Mucosa of gallbladder (tissue), 1 donor: ENCODE measurements at places on chromosomes 7 and 10. TPM values are rescaled to one million over a fixed set of nuclear protein-coding genes. Genes with fewer than 3 reads are reported as not detected.

DNA sequence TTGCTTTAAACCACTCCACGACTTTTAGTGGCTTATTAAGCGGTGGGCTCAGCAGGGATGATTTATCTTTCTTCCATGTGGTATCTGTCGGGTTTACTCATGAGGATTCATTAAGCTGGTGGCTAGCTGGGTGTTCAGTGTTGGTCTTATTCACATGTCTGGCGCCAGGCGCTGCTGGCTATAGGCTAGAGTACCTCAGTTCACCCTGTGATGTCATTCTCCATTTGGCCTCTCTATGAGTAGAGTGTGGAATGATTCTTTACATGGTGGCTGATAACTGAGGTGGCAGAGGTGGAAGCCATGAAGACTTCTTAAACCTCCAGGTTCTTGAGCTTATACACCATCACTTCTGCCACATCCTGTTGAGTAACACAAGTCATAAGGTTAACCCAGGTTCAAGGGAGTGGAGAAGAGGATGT lies 115.4 kb downstream of the MLLT10 start:
- DNase-seq = no peak

ICA1 gene
- 26.4 TPM for total RNA-seq

ELAPOR2 gene
- total RNA-seq = 10.9 TPM

- DNase-seq = no peak
Observed at GRCh38 chr10:124477614-124478363, 16.2 kb downstream of the LHPP start.

GRCh38 chr7:143005632-143006260 lies 21.2 kb downstream of the OR9A2 start:
- no peak for DNase-seq

GRCh38 chr10:86371691-86372090 lies 5.1 kb upstream of the GRID1 start:
- no peak for DNase-seq

- no peak for DNase-seq
Observed at GRCh38 chr7:127252377-127252713, 396 bp downstream of the GRM8 start.

- no peak for DNase-seq
Observed at GRCh38 chr10:16581202-16581601, 59.5 kb upstream of the C1QL3 start.

- no peak for DNase-seq
Observed at GRCh38 chr7:148722340-148723165, 23.9 kb downstream of the CUL1 start.

- no peak for DNase-seq
Observed at GRCh38 chr7:18680576-18680975, 185.0 kb downstream of the HDAC9 start.

DNA sequence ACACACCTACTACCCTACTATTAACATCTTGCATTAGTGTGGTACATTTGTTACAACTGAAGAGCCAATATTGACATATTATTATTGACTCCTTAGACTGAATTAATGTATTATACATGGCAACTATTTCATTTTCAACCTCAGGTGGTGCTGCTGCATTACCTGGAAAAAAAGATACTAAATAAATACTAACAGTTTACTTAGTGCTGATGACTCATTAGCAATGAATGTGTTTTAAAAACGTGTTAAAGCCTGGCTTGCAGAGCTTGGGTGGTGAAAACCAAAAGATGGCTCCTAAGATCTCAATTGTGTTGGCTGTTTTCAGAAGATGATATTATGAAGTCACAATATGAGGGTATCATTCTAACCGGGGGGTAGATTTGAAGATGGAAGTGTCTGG lies 34.8 kb downstream of the CFAP43 start:
- no peak for DNase-seq

DNA sequence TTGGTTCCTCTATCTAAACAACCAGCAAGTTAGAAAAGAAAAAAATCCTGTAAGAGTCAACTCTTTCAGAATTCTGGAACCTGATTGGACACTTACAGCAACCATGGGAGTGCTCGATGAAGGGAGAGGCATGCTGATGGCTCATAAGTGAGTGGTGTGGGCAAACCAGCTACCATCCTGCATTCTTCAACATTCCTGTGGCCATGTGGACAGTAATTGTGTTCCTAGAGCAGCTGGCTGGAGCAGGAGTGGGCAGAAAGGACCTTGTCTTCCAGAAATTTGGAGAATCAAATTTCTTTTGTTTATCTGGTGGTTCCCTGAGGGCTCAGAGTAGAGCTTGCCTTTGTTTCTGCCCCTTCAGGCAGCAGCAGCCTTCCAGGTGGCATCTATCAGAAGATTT lies 22.5 kb upstream of the MYL7 start:
- DNase-seq = no peak

DNA sequence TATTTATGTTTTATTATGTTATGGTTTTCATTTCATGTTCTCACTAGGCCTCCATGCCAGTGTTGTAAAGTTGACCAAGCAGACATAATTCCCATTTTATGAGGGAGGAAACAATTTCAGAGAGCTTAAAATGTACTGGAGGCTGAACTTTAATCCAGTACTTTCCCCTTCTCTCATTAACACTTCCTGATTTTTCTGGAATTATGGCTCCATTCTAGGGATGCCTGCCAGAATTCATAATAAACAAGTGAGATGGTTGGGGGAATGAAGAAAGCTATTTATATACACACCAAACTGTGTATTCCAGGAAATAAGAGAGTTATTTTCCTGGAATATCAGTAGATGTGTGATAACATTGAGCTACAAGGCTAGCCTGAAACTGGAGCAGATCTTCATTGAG lies 6.9 kb downstream of the TMEM236 start:
- no peak for DNase-seq

- no peak for DNase-seq
Observed at GRCh38 chr7:129466796-129467195, 32.6 kb downstream of the STRIP2 start.

GRCh38 chr7:103009466-103010185 lies 65.0 kb downstream of the FBXL13 start:
- DNase-seq = no peak

DNA sequence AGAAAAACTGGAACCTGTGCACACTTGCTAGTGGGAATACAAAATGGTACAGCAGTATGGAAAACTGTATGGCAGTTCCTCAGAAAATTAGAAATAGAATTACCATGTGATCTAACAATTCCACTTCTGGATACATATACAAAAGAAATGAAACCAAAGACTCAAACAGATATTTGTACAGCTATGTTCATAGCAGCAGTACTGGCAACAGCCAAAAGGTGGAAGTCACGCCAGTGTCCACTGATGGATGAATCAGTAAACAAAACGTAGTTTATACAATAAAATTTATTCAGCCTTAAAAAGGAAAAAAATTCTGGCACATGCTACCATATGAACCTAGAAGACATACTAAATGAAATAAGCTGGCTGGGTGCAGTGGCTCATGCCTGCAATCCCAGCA lies 23.0 kb downstream of the IDE start:
- no peak for DNase-seq

GRCh38 chr7:140435252-140435895 lies 31.5 kb downstream of the RAB19 start:
- no peak for DNase-seq

GRCh38 chr7:151057506-151057988 lies at the start of gene CDK5:
CDK5 (minus strand) TSS chr7:151057897; CDS start chr7:151057848, 49 bp downstream.
- no peak for DNase-seq

DNA sequence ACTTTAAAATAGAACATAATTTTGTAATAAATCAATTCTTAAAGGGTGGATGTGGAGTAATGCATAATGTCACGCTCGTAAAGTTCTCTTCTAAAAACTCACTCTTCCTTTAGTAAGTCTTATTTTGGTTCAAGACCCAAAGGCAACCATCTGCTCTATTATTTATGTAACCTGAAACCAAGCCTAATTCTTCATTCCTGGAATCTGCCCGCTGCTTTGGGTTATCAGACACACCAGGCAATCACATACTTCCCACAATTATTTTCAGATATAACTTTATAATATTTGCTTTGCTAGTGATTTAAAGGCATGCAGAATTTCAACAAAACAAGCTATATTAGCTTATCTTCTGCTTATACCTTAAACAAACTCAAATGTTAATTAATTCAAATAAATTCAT lies 39.0 kb downstream of the RAB11FIP2 start:
- no peak for DNase-seq

- DNase-seq = no peak
Observed at GRCh38 chr10:62306663-62307062, 38.0 kb upstream of the RTKN2 start.

MBL2 gene
- total RNA-seq = 0.12 TPM

GRCh38 chr7:70655694-70656093 lies 476.2 kb upstream of the GALNT17 start:
- DNase-seq = no peak

DNA sequence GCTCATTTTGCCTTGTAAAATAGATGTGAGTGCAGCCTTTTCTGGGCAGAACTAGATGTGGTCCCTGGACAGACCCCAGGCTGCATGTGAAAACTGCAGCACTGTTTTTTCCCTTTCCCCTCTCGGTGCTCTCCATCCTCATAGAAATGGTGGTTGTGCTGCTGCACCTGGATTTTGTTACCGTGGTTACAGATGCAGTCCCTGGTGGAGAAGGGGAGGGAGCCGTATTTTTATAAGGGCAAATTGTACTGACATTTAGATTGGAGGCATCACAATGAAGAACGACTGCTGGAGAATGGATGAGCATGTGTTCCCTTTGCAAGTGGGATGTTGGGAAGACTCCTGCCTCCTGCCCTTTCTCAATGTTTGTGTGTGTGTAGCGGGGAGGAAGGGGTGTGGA lies 469.9 kb downstream of the CCSER2 start:
- no peak for DNase-seq

- peak; percentile 88 for DNase-seq
Observed at GRCh38 chr10:102583435-102584417, 60.6 kb upstream of the TRIM8 start.

DCLRE1A gene
- 7.7 TPM for total RNA-seq

ZNF775 gene
- 9.4 TPM for total RNA-seq

CTAGE4 gene
- 7.5 TPM for total RNA-seq

GRCh38 chr7:53603461-53603860 lies 568.0 kb downstream of the POM121L12 start:
- DNase-seq = no peak

GRCh38 chr10:91050371-91051034 lies 129.6 kb upstream of the ANKRD1 start:
- no peak for DNase-seq

MYPN gene
- not detected for total RNA-seq

DNA sequence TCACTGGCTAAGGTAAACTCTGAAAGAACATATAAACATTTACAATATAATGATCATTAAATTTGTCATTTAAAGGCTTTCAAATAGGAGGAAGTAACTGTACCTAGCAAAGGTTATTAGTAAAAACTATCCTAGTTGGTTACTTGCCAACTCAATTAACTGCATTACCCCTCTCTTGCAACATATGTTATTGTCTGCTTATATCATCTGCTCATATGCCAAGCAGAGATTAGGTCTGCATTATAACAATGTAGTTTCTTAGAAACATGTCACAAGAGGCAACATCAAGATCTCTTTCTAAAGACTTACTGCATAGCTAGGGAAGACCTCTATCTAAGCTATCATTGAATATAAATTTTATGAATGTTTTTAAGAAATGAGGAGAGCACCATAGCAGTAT lies 132.5 kb downstream of the RELN start:
- DNase-seq = no peak

AKR1D1 gene
- 0.37 TPM for total RNA-seq

GRCh38 chr7:2701832-2702593 lies 14.0 kb downstream of the AMZ1 start:
- no peak for DNase-seq

DNA sequence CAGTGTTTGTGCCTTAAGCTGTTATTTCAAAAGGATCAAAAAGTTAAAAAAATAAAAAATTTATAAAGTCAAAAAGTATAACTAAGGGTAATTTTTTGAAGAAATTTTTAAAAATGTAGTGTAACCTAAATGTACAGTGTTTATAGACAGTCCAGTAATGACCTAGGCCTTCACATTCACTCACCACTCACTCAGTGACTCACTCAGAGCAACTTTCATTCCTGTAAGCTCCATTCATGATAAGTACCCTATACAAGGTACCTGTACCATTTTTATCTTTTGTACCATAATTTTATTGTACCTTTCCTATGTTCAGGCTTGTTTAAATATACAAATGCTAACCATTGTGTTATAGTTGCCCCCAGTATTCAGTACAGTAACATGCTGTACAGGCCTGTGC lies 21.5 kb downstream of the DNAJC9 start:
- DNase-seq = no peak

WDFY4 gene
- 8.7 TPM for total RNA-seq

GRCh38 chr10:4141471-4141870 lies 356.5 kb upstream of the KLF6 start:
- DNase-seq = no peak

GRCh38 chr7:29255906-29256692 lies 61.5 kb downstream of the CHN2 start:
- no peak for DNase-seq

DNA sequence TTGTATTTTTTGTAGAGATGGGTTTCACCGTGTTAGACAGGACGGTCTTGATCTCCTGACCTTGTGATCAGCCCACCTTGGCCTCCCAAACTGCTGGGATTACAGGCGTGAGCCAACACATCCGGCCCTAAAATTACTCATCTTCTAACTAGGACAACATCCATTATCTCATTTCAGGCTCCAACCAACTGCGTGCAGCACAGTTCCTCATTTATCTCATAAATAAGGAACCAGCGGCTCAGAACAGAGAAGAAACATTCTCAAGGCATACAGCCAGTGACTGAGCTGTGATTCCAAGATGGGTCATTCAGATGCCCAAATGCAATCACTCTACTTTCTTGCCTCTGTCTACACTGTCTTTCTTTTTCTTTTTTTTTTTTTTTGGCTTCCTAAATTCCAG lies 356.1 kb downstream of the ELMO1 start:
- no peak for DNase-seq

GRCh38 chr10:99008054-99008453 lies 227.6 kb downstream of the HPSE2 start:
- no peak for DNase-seq

NCOA4 gene
- 155 TPM for total RNA-seq

ANAPC16 gene
- total RNA-seq = 128 TPM

- no peak for DNase-seq
Observed at GRCh38 chr10:47050618-47051455, 139.6 kb downstream of the PTPN20 start.

DNA sequence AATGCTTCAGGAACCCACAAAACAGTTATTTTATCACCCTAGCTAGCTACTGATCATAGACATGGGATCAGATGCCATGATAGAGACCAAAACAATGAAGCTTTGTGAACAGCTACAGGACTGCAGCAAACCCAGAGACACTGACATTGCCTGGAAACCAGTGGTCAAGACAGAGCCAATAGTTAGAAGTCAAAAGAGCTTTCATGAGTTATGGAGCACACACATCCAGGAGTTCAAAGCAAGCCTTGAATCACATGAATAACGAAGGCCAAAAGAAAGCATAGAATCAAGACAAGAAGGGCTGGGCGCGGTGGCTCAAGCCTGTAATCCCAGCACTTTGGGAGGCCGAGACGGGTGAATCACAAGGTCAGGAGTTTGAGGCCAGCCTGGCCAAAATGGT lies 34.5 kb upstream of the GSAP start:
- DNase-seq = no peak

- DNase-seq = no peak
Observed at GRCh38 chr7:87147500-87147899, 4.8 kb upstream of the DMTF1 start.

IFIT3 gene
- total RNA-seq = 11.1 TPM

GRCh38 chr7:18191341-18191740 lies 163.7 kb upstream of the PRPS1L1 start:
- DNase-seq = no peak
